ENCODE measurements at places on chromosomes 6 and 20.

- no peak overlapping the region for H3K4me3 ChIP-seq
- no peak for DNase-seq
- H3K4me1 ChIP-seq = peaks cover 2% of the 10 kb centered on the region
- H3K27me3 ChIP-seq = peaks cover 25% of the 10 kb centered on the region
- no peaks in the 10 kb centered on the region for H3K36me3 ChIP-seq
Observed at GRCh38 chr6:12296604-12297003, 6.4 kb downstream of the EDN1 start.

GRCh38 chr20:24487240-24487639 is 17.8 kb downstream of the SYNDIG1 start:
- no peaks in the 10 kb centered on the region for H3K27me3 ChIP-seq
- no peaks in the 10 kb centered on the region for H3K4me1 ChIP-seq
- no peak overlapping the region for H3K4me3 ChIP-seq
- DNase-seq = no peak
- no peaks in the 10 kb centered on the region for H3K36me3 ChIP-seq
- no peak overlapping the region for H3K27ac ChIP-seq

GRCh38 chr6:142489722-142490610 is 188.2 kb downstream of the ADGRG6 start:
- no peak overlapping the region for H3K4me3 ChIP-seq
- H3K36me3 ChIP-seq = no peaks in the 10 kb centered on the region
- no peaks in the 10 kb centered on the region for H3K4me1 ChIP-seq
- no peak for DNase-seq
- no peak overlapping the region for H3K27ac ChIP-seq

DNA sequence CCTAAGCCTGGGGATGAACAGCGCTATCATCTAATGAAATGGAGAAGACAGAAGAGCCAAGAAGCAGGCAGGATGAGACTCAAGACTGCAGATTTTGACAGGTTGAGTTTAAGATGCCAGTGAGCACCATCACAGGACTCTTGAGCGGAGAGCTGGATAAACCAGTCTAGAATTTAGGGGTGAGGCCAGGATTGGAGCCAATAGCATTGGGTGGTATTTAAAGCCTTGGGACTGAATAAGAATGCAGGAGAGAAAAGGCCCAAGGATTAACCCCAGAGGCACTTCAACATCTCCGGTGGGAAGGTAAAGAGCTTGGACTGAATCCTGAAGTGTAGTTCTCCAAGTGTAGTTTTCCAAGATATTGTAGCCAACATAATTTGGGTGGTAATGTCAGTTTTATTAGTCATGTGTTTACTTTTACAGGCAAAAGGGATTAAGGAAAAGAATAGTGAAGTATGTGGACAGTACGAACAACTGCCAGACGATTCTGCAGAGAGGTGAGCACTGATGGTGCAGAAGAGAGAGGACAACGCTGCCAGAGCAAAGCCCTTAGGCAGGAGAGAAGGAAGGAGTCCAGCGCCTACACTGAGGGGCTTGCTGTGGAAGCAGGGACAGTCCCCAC is 85.2 kb downstream of the DTNBP1 start:
- H3K27me3 ChIP-seq = no peaks in the 10 kb centered on the region
- H3K4me1 ChIP-seq = peaks cover 7% of the 10 kb centered on the region
- no peaks in the 10 kb centered on the region for H3K36me3 ChIP-seq
- no peak for DNase-seq

DNA sequence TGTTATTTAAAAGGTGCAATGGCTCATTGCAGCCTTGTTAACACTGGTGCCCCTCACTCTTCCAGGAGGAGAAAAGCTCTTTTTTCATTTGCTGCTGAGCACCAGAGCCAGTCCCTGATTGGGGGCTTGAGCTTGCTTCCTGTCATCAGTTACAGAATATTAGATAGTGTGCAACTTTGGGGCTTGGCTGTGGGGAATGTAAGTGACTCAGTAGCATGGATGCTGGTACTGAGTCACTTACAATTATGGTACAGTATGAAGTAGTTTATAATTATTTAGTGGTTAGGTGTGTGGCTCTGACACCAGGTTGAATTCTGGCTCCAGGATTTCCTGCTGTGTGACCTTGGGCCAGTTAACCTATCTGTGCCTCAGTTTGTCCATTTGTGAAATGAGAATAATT is 37.6 kb downstream of the ANKS1A start:
- H3K36me3 ChIP-seq = no peaks in the 10 kb centered on the region
- no peak overlapping the region for H3K27ac ChIP-seq
- H3K4me3 ChIP-seq = no peak overlapping the region
- no peak for DNase-seq
- H3K4me1 ChIP-seq = no peaks in the 10 kb centered on the region

DNA sequence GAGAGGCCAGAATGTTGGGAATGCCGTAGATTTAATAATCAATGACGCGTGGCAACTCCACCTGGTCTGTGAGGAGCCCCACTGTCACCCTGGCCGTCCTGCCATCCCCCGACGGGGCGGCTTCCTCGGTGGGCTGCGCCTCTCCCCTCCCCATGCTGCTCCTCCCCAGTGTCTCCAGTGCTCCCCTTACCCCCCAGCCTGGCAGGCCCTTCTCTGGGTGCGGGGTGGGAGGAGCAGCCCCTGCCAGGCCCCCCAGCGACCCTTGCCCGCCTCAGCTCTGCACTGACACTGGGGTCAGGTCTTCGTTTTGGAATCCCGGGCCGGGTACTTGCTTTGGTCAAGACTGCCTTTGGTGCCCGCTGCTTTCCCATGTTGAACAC is 82.3 kb upstream of the FRMD1 start:
- H3K36me3 ChIP-seq = no peaks in the 10 kb centered on the region
- H3K4me1 ChIP-seq = no peaks in the 10 kb centered on the region
- no peak overlapping the region for H3K27ac ChIP-seq
- H3K27me3 ChIP-seq = no peaks in the 10 kb centered on the region

GRCh38 chr6:80304014-80304413 is 197.5 kb downstream of the BCKDHB start:
- H3K27ac ChIP-seq = no peak overlapping the region
- H3K4me1 ChIP-seq = no peaks in the 10 kb centered on the region
- H3K27me3 ChIP-seq = no peaks in the 10 kb centered on the region
- no peak overlapping the region for H3K4me3 ChIP-seq

DNA sequence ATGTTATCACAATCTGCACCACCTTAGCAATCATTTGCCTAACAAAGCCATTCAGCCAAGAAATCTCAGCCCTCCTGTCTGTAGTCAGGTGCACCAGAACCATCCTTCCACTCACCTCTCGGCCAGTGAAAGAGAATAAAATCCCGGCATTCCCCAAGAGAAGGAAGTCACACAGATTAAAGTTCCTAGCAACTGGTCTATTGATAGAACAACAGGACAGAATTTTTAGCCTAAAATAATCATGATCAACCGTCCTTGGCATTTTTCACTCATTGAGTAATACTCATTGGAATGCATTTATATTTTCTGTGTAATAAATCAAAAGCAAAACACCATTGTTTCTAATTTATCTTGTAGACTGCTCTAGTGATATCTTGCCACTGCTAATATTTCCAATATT is 85.7 kb upstream of the CDH4 start:
- no peak overlapping the region for H3K27ac ChIP-seq
- H3K27me3 ChIP-seq = no peaks in the 10 kb centered on the region
- H3K4me3 ChIP-seq = no peak overlapping the region
- no peak for DNase-seq

GRCh38 chr6:104957301-104958177 is 632 bp downstream of the LIN28B start:
- peak overlapping the region; percentile 35 for H3K4me3 ChIP-seq
- DNase-seq = no peak
- H3K4me1 ChIP-seq = peaks cover 18% of the 10 kb centered on the region
- no peaks in the 10 kb centered on the region for H3K36me3 ChIP-seq
- no peak overlapping the region for H3K27ac ChIP-seq

DNA sequence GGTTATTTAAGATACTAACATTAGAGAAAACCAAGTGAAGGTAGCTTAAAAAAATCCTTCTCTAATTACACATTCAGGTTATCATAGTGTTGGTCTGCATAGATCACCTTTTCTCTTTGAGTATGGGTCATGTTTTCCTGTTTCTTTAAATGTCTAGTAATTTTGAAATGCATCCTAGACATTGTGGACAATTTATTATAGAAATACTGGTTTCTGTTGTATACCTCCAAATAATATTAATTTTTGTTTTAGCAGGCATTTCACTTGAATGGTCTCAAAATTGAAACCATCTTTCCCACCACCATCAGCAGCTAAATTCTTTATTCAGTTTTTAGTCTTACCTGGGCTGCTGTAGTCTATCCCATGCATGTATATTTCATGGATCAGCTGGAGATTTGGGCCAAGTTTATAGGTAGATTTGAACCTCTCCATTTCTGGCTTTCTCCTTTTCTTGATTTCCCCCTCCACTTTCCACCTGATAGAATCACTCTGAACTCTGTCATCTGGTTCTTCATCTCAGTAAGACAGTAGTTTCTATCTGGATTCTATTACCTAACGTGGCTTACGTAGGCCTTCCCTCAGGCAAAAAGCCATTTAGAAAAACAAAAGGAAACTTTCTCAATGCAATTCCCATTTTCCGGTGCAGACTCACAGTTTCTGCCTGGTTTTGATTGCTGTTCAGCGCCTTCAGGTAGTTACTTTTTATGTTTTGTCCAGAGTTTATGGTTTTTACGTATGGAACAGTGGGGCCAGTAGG is 52.3 kb downstream of the ZFAND3 start:
- H3K4me1 ChIP-seq = peaks cover 31% of the 10 kb centered on the region
- no peaks in the 10 kb centered on the region for H3K27me3 ChIP-seq
- H3K4me3 ChIP-seq = no peak overlapping the region
- H3K36me3 ChIP-seq = peaks cover 34% of the 10 kb centered on the region
- H3K27ac ChIP-seq = no peak overlapping the region
- DNase-seq = no peak

- no peaks in the 10 kb centered on the region for H3K27me3 ChIP-seq
- no peak overlapping the region for H3K4me3 ChIP-seq
- H3K4me1 ChIP-seq = peaks cover 22% of the 10 kb centered on the region
- H3K36me3 ChIP-seq = peaks cover 49% of the 10 kb centered on the region
- no peak overlapping the region for H3K27ac ChIP-seq
Observed at GRCh38 chr6:73710470-73710869, 14.5 kb downstream of the CD109 start.

DNA sequence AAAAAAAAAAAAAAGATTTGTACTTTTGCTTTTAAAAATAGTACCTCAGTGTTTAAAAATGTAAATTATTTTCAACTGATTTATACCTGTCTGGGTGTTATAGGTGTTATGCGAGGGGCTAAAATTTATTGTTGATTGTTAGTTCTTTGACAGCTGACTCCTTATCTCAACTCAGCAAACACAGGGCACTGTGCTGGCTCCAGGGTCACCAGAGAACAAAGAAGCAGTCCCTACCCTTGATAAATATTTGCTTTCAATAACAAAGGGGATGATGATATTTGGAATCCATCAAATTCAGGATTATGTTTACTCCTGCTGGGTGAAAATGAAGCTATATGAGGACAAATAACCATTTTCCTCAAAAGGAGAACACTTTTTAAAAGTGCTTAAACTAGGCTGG is 34.2 kb upstream of the KAT14 start:
- no peaks in the 10 kb centered on the region for H3K36me3 ChIP-seq
- H3K4me1 ChIP-seq = no peaks in the 10 kb centered on the region
- H3K27ac ChIP-seq = no peak overlapping the region

DNA sequence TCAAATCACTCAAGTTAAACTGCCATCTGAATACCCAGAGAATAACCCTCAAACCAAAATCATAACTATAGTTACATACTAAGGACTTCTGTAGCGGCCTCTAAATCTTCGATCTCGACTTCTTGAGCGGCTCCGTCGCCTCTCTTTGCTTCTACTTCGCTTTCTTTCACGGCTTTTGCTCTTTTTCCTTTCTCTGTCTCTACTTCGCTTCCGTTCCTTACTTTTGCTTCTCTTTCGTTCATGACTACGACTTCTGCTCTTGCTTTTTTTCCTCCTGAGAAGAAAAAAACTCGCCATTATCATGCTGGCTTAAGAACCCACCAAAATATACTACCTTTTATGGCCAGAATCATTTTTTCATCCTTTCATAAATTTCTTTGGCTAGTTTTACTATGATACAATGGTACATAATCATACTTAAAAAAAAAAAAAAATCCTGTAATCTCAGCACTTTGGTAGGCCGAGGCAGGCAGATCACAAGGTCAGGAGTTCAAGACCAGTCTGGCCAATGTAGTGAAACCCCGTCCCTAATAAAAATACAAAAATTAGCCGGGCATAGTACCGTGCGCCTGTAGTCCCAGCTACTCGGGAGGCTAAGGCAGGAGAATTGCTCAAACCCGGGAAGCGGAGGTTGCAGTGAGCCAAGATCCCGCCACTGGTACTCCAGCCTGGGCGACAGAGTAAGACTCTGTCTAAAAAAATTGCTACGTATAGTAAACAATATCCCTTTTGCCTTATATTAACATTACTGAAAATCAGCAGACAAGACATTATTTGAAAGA is 10.0 kb downstream of the RBM39 start:
- no peak overlapping the region for H3K4me3 ChIP-seq
- H3K27ac ChIP-seq = peak overlapping the region; percentile 6
- H3K27me3 ChIP-seq = no peaks in the 10 kb centered on the region
- no peak for DNase-seq
- H3K4me1 ChIP-seq = peaks cover 30% of the 10 kb centered on the region

GRCh38 chr20:51876313-51876940 is 74.1 kb upstream of the SALL4 start:
- H3K4me3 ChIP-seq = no peak overlapping the region
- no peak for DNase-seq
- H3K36me3 ChIP-seq = no peaks in the 10 kb centered on the region
- peaks cover 5% of the 10 kb centered on the region for H3K27me3 ChIP-seq
- no peaks in the 10 kb centered on the region for H3K4me1 ChIP-seq

DNA sequence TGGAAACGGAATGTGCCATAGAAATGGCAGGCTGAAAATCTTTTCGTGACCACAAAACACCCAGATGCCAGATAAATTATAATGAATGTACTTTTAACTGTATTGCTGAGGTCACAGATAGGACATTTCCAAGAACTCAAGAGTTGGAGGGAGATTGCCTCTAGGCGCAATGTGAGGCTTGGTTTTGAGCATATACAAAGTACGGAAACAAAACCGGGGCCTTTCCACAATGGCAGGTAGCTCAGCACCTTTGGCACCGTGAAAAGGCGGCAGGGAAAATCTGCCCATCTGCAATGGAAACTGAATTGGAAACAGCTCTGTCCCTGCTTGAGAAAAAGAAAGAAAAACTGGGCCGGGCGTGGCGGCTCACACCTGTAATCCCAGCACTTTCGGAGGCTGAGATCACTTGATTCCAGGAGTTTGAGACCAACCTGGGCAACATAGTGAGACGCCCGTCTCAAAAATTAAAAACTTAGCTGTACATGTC is 10.5 kb upstream of the C20orf144 start:
- H3K27ac ChIP-seq = no peak overlapping the region
- H3K4me1 ChIP-seq = peaks cover 29% of the 10 kb centered on the region
- DNase-seq = no peak
- H3K27me3 ChIP-seq = no peaks in the 10 kb centered on the region

DNA sequence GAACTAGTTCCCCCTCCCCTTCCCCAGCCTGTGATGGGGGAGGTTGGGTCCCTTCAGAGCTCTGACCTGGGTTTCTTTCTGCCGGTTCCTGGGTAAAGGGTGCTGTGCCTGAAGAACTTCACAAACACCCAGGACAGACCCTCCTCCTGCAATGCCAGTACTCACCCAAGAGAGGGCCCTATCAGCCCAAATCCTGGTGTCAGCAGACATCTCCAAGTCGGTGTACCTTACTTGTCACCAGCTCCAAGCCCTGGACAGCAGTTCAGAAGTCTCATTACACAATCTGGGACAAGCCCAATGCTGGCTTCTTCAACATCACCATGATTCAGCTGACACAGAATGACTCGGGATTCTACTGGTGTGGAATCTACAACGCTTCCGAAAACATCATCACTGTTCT is 467 bp downstream of the TREML4 start:
- H3K4me1 ChIP-seq = no peaks in the 10 kb centered on the region

Data from activated T-helper 2 cell treated with anti-CD3 and anti-CD28 coated beads, Interferon-gamma antibody, Interleukin-2, Interleukin-4, amounts not matched to agents 10 μg/mL and 5 μg/mL and 100 μg/mL, durations not matched to agents 14 hours and 24 hours and 36 hours (primary cell).